ENCODE measurements at places on chromosomes 16 and 17.

DNA sequence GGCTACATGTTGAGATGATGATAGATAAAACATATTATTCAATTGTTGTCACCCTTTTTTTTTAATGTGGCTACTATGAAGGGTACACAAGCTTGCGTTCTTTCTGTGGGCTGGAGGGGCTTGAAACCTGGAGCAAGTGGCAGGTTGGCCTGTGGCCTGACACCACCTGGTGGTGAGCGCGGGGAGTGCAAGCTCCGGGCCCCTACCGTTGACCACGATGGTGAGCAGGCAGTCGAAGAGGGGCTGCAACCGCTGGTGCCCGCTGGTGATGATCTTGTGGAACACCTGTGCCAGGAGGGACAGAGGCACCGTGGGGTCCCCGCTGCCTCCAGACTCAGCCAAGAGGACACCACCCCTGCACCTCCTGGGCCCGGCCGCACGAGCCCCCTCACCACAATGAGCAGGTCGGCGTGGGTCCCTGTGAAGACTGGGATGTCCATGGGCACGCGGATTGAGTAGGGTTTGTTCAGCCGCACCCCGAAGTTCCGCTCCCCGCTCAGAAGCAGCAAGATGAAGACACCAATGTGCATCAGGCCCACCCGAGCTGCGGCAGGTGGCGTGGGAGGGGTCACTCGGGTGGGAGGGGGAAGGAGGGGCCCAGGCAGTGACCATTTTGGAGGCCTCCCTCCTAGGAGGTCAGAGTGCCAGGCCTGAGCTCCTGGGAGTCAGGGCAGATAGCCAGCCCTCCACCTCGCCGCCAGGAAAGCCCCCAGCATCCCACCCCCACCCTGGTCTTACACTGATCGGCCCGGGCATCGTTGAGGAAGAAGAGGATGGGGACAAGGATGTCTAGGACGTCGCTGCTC is 14.4 kb downstream of the HID1 start:
- peak; percentile 49 for DNase-seq

DNA sequence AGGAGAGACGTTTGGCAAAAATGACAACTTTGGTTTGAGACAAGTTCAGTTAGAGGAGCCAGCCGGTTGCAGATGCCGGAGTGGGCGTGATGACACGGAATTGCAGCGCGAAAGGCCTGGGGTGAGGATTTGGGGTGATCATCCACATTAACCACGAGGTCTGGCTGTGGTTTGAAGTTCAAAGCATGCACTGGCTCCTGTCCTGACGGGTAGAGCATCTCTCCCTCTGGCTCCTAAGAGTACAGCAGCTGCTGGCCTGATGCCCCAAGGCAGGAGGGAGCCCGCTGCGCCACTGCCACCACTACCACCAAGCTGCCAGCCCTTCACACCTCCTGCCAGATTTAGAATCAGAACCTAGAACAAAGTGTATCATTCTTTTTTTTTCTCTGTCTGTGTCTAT is 3.7 kb downstream of the RHBDL3 start:
- no peak for DNase-seq

DNA sequence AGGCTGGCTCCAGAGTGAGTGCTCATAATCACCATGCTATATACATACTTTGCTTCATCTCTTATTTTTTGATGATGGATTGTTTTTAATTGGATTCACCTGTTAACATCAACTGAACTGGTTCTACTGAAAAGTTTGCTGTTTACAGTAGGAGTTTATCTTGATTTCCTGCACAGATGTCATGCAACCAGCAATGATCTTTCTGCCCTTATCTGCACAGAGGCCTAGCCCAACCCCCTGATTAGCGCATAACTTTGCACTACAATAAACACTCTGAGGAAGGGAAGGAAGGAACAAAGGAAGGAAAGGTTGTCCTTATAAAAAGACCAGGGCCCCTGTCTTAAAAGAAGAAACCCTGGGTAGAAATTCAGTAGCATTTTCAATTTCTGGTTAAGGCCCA is 152.9 kb downstream of the RGS9 start:
- DNase-seq = no peak

DNA sequence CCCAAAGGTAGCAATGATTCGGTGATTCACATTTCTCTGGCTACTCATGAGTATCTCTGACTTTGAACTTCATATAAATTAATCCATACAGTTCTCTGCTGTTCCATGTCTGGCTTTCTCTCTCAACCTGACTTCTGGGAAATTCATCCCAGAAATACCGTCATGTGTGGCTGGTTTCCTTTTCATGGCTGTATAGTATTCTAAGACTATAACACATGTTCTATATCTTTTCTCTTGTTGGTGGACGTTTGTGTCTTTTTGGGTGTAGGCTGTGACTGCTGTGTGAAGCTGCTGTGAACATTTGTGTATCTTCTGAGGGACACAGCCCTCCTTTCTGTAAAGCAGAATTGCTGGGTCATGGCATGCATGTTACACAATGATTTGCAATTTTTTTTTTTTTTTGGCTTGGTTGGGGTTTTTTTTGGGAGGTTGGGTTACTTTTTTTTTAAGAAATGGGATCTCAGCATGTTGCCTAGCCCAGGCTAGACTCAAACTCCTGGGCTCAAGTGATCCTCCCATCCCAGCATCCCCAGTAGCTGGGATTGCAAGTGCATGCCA is 6.3 kb downstream of the TTYH2 start:
- DNase-seq = no peak

DNA sequence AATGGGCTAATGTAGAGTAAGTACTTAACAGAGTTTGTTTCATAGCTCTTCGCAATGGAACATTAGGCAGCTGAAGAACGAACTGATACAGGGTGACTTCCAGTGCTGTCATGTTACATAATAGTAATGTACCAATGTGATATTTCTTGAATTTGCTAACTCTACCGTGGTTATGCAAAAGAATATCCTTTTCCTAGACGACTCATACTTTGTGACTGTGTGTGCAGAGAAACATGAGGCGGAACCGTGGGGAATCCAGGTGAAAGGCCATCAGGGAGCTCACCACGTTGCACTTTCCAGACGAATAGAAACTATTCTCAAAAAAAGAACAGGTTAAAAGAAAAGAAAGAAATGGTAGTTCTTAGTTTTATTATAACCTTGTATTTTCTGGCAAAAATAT is 13.2 kb downstream of the NOB1 start:
- no peak for DNase-seq

DNA sequence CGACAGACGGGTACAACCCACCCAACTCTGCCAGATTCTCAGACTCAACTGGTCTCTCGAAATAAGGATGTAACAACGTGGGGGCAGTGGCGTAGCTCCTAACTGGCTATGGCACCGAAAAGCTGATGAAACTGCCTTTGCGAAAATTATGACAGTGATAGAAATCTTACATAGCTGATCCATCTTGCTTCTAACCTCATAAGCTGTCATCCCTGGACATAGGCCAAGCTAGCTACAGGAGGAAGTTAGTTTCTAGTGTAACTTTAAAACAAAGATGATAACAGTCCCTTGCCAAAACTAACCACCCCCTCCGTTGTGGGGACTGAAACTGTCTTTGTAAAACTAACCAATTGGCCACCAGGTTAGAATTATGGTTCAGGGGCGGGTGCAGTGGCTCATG is 220.1 kb downstream of the SLC39A11 start:
- DNase-seq = no peak

DNA sequence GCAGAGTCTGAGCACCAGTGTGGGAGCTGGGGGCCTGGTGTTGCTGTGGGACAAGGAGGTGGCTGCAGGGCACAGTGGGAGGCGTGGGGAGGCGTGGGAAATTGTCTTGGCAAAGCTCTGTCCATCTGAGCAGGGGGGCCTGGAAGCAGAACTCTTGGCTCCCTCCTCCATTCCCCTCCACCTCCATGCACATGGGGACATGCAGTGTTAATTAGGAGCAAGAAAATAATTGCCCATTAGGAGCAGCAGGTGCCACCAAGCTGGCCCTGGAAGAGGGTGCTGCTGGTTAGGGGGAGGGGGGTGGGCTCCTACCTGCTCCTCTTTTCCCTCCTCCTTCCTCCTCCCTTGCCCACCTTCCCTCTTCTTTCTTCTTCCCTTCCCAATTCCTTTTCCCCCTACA is 4.5 kb downstream of the TTYH2 start:
- DNase-seq = no peak

GRCh38 chr16:85151603-85152413 is 39.5 kb upstream of the CIBAR2 start:
- no peak for DNase-seq

GRCh38 chr17:63309021-63309420 is 137.1 kb downstream of the CYB561 start:
- DNase-seq = no peak

GRCh38 chr16:87042551-87043230 is 274.5 kb downstream of the C16orf95 start:
- no peak for DNase-seq

DNA sequence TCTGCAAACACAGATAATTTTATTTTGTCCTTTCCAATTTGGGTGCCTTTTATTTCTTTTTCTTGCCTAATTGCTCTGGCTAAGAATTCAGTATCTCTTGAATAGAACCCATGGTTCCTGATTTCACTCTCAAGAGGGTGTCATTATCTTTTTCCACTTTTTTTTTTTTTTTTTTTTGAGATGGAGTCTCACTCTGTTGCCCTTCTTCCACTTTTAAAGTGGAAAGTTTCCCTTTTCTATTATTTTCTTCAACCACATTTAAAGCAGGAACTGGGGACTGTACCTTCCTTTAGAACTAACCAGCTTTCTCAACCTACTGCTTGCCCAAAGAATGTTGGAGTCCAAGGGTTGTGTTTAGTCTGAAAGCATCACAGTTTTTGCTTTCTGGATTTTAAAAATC is 31.1 kb downstream of the SLFN11 start:
- DNase-seq = no peak

DNA sequence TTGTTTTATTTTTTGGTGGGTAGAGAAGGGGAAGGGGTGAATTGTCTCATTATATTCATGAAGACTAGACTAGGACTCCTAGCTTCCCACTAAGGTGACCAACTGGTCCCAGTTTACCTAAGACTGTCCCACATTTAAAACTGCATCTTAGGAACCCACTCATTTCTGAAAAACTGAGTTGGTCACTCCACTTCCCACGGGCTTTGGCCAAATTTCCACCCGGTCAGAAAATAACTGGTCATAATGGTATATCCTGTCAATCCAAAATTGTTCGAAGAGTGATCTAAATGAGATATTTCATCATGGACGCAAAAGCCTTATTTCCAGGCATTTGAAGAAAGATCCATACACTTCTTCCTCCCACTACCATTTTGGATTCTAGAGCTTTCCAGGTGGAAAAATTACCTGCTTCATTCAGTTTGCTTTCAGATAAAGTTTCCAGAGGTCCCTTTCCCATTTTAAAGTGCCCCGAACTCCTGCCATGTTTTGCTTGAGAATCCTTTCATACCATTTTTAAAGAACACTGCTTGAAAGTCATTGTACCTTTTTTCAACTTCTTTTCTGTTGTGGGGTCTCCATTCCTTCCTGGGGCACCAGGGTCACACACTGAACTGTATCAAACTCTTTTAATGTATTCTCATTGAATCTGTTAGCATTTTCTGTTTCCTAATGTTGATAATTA is 21.8 kb upstream of the ZFHX3 start:
- DNase-seq = no peak

DNA sequence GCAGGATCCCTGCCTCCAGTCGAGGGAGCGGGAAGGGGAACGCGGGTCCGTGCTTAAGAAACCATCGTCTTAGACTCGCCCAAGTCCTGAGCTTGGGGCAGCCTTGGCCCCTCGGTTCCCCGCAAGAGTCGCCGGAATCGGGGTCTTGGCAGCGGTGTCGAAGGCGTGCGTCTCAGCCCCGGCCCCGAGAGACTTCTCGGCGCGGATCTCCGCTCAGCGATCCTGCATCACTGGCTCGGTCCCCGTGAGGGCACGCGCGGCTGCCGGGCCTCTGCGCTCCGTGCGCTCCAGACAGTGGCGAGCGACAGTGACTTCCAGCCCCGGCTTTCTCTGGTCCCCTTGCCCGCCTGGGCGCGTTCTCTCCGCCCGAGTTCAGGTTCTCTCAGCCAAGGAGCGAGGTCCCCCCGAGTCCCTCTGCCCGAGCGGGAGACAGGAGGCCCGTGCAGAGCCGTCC is 380 bp downstream of the HS3ST3A1 start:
- no peak for DNase-seq

DNA sequence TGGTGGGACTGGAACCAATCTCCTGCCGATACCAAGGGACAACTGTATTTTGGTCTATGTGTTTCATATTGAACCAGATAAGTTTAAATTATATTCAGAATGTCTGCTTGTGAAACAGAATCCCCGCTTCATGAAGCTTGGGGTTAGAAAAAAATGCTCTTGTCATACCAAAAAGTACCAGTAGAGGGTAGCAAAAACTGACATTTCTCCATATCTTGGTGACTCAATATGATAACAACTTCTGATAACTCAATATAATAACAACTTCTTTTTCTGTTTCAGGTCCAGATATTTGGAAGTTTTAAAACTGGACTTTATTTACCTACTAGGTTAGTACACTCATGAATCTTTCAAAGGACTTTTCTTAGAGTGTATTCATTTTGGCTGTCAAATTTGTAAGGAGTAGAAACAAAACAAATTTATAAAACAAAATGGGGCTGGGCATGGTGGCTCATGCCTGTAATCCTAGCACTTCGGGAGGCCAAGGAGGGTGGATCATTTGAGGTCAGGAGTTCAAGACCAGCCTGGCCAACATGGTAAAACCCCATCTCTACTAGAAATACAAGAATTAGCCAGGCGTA is 52.3 kb upstream of the ADCY7 start:
- peak; percentile 63 for DNase-seq

- DNase-seq = no peak
Measured at GRCh38 chr17:59381716-59382570, 50.5 kb downstream of the YPEL2 start.

GRCh38 chr17:34437188-34437587 is 74.2 kb upstream of the CCL1 start:
- no peak for DNase-seq

DNA sequence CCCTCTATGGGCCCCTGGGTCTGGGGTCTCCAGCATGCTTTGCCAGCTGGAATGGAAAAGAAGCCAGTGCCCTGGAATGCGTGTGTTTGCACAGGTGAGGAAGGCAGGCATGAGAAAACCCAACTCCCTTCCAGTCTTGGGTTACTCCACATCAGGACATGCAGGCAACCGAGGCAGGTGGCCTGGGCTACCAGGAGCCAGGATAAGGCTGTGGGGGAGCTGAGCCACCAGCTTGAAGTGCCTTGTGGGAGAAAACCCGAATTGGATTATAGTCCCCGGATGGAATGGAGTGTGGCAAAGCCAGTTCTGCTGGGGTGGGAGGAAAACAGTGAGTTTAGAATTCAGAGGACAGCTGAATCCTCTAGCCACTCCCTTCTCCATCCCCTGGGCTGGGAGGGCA is 7.2 kb downstream of the SRCIN1 start:
- peak; percentile 65 for DNase-seq

- no peak for DNase-seq
Measured at GRCh38 chr17:42562388-42563142, 617 bp downstream of the COASY start.

All from NCI-H460 (cell line).